ENCODE measurements at places on chromosomes 5 and 9.

DNA sequence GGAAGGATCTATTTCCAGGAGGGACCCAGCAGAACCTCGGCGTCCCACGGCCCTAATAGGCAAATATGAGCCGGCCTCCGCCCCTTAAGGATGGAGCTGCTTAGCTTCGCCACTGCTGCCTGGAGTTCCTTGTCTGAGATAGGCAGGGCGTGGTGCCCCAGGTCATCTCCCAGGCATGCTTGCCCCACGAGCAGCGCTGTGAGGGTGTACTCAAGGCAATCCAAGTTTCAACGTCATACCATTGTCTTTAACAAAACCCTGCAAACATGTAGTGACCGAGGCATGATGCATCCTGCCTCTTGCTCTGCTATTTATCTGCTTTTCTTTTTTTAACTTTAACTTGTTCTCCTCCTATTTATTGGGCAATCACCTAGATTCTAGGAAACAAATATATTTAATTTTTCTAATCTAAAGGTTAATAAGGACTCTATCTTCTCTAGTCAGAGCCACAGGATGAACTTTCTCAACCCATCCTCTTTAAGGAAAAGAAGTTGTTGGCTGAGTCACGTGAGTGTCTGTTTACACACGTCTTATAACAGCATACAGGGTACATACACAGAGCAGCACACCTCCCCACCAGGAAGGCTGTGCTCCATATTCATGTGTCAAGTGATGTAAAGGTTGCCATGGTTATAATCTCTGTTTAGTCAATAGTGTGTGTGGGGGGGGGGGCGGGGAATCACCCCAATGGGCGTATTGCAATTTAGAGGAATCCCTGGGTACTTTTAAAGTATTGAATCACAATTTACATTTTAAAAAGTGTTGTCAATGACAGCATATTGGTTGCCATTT, 27.3 kb upstream of the ZSWIM6 start:
- DNase-seq, result peak; percentile 75

DNA sequence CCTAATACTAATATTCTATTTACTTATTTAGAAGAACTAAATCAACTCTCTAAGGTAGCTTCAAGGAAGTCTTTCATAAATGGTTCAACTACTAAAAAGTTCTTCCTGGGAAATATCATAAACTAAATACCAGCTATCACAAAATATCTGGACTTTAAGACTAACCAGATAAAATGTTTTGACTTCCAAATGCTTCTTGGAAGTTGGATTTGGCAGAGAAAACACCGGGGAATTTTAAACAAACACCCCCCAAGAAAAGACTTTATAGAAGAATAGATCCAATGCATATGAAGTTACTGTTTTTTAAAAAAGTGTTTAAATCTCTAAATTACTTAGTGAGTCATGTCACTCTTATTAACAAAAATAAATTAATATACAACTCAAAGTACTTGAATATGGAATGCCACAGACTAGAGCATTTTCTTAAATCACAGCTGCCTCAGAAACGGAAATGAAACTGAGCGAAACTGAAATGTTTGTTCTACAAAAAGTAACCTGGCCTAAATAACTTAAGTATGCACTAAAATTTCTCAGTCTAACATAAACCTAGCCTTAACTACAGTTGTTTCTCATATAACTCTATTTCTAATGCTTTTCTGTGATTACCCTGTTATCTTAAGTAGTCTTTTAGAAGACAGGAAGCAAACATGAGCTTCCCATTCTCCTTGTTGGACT, 6.8 kb downstream of the ABCA1 start:
- DNase-seq, result no peak

DNA sequence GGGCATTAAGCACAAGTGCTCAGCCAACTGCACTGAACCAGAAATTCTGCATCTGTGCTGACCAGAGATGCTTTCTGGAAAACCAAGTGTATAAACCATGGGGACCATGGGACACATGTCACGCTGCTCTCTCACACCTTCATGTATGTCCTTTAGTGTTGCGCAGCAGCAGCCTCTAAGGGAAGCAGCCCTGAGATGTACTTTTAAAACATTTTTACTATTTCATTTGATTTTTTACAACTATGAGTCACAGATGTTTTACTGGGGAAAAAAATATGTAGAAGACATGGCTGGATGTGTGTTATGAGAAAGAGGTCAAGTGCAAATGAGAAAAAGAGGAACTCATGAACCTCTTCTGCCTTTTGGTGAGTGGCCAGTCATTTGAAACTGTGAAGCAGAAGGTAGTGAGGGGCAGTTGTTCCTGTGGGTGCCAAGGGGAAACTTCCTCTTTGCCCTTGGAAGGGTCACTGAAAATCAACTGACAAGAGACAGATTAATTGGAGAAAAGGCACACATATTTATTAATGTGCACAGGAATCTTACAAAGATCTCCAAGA, 31.4 kb upstream of the SYK start:
- DNase-seq, result no peak

DNA sequence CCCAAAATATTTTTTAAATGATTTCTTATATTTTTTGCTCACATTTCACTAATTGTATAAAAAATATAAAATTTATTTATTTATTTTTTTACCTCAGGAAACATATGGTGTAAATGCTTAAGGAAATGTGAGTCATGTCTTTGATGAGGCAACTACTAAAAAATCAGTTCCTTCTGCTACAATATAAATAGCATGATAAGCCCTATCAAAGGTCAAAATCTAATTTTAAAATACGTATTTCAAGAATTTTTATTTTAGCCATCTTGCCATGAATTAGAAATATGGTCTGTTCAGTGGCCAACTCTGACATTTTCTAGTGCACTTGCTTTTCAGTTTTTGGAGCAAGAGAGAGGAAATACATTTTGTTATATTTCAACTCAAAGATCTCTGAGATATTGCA, 50.5 kb downstream of the PDE4D start:
- DNase-seq, result no peak

- no peak for DNase-seq
Observed at GRCh38 chr9:127765418-127765817, 13.0 kb downstream of the SH2D3C start.

DNA sequence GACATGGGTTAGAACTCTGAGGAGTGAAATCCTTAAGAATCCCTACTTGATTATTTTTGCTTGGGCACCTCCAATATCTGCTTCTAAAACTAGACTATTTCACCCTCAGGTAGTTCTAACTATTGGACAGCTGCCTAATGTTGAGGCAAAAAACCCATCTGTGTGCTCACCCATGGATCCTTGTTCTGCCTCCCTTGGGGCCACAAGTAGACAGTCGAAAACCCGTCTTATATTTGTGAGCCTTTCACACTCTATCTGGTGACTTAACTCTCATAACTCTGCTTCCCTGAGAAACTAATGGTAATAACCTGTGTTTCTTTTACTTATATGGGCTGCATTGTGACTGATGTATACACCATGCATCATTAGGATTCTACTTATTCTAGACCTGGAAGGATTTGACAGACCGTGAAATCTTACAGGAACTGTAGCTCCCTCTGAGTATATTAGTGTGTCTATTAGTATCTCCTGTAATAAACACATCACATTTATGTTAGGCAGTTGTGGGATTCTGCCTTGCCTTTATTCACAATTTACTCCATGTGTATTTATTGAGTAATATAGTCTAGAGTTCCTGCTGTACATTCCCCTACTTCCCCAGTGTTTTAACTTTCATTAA, 94.6 kb upstream of the SGCD start:
- no peak for DNase-seq

DNA sequence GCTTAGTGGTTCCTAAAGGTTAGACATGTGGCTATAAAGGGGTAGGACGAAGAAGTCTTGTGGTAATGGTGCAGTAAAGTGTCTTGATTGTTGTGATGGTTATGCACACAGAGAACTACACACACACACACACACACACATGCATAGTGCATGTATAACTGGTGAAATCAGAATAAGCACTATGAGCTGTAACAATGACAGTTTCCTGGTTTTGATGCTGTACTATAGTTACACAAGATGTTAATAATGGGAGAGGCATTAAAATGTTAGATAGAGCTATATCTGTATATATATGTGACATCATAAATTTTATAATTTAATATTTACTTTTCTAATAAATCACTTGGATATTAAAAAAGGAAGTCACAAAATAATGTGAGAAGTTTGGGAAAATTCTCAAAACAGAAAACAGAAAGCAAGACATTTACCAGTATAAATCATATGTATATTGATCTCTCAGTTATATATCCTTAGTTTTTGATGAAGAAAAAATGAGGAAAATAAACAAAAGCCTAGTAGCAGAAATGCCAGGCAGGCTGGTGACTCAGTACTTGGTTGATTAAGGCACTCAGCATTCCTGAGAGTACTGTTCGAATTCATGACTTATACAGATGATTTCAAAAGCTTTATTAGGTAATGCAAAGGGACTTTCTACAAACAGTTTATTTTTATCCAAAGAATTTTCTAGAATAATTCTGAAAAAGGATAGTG, 350.5 kb upstream of the DAB2 start:
- no peak for DNase-seq

DNA sequence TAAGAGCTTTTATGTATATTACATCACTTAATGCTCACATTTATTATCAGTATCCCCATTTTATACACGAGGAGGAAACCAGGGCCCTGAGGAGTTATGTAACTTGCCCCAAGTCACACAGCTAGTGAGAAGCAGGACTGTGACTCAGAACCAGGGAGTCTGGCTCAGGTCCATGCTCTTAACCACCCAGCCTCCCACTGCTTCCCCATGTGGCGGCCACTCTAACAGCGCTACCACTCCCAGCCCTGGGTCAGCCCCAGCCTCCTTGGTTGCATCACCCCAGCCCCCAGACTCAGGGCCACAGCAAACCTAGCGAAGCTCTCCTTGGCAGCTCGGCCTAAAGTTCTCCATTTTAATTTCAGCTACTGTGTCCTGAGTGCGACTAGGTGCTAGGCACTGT, 159.1 kb downstream of the PAX5 start:
- no peak for DNase-seq

DNA sequence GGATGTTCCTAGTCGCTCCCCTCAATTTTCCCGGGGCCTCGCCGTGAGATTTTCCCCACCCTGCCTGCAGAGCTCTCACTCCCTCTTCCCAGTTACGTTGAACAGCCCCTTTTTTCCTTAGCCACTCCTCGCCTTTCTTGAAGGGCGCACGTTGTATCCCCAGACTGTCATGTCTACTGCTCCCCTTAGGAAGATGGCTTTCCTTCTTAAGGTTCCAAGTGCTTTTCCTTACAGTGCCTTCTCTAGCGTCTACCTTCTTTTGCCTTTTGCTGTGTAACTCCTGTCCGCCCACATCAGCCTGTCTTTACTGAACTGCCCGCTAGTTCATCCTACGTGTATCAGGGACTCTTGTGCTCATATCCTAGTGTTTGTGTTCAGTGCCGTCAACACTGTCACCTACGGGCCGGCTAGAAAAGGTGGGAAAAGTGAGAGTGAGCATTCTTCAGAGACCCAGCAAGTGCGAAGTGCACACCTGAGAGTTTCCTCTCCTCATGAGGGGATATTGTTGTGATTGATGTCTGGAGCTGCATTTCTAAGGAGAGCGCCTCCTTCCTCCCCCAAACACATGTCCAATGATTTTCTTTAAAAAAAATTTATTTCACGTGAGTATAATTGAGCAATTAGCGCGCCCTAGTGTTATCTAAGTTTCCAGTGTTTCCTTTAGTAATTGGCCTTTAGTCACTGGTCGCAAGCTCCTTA, 764 bp downstream of the CAMLG start:
- DNase-seq, result peak; percentile 70

DNA sequence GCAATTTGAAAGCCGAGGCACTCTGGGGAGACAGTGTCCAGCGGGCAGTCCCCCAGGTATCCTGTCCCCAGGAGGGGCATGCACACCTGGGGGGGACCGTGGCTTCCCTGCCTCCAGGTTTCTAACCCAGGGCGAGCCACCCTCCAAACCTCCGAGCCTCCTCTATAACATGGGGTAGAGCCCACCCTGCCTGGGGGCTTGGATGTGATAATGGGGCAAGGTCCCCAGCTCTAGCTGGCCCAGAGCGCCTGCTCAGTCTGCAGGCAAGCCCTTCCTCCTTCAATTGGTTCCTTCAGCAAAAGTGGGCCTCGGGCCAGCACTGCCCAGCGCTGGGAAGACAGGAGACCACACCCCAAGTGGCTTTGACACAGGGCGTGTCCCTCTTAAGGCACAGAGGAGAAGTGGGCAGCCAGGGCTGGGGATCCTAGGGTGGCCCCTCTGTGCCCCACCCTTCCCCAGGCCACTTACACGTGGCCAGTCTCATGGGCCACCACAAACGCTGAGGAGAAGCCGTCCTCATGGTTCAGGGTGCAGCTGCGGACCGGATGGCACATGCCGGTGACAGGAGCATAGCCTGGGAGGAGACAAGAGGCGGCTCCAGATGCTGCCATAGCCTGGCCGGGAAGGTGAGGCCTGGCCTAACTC, 94.3 kb downstream of the ZNF354C start:
- DNase-seq, result no peak

DNA sequence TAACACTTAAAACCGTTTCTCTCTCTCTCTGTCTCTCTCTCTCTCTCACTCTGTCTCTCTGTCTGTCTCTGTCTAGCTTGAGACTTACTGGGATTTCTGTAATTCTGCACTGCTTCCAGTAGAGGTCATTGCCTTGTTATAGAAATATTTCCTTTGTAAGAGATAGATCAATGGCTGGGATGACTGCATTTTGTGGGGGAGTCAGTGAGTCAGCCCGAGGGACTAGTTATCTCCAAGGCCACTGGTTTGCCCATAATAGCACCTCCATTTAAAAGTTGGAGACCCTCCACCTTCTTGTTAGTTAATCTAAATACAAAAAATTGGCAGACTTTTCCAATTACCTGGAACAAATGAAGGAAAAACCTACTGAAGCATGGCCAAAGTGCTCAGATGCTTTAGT, 547.2 kb downstream of the LRRC70 start:
- peak; percentile 44 for DNase-seq

- no peak for DNase-seq
Observed at GRCh38 chr9:122672481-122672880, 2.4 kb upstream of the OR1L3 start.

GRCh38 chr9:26329974-26330373, 562.6 kb downstream of the CAAP1 start:
- DNase-seq, result no peak

GRCh38 chr5:21774801-21775200, 1078.3 kb downstream of the CDH12 start:
- DNase-seq, result peak; percentile 31

DNA sequence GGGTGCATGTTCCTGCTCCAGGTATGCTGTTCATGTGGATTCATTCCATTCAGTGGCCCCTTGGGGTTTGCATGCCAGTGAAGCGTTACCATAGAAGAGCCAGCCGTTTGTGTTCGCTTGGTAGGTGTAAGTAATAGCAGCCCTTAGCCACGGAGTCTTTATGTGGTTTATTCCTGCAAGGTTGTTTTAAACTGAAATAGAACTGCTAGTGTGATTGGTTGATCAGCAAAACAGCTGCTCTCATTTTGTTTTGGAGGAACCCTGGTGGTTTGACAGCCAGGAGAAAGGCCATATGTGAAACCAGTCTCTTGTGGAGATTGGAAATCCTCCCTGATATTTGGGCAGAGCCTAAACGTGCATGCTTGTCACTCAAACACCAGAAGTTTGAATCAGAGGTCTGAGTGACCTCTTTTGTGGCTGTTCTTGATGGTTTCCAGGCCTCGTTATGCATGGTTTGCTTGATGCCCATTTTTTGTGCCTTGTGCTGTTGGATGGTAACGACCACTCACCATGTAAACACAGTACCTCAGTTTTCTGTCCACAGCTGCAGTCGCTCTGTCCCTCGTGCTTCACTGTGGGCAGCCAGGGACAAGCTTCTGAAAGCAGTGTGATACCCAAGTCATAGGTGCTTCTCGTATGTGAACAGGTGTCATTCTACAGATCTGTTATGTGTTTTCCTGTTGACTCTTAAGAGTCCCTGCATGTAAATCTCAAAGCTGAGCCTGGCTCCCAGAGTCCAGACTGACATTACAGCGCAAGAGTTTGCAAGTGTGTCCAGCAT, 58.3 kb upstream of the NXNL2 start:
- peak; percentile 64 for DNase-seq

- DNase-seq, result no peak
Observed at GRCh38 chr9:33436445-33436844, 10.9 kb downstream of the AQP3 start.
